ENCODE measurements at places on chromosomes 16 and 17. TPM values are rescaled to one million over a fixed set of nuclear protein-coding genes. Genes with fewer than 3 reads are reported as not detected.

OR3A1 gene
- not detected for total RNA-seq

ZNF785 gene
- total RNA-seq, result 8.8 TPM

EPX gene
- not detected for total RNA-seq

GRCh38 chr17:19645734-19646201, 2.8 kb upstream of the ALDH3A2 start:
- peak; percentile 71 for DNase-seq

DNA sequence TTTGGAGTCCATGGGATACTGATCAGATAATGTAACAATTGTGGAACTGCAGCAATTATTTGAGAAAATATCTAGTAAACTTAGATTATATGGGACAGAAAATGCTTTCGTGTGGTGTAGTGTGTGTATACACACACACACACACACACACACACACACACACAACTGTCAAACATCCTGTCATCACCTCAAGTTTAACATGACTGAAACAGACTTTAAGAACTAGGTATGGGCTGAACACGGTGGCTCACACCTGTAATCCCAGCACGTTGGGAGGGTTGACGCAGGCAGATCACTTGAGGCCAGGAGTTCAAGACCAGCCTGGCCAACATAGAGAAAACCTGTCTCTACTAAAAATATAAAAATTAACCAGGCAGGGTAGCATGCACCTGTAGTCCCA, 544 bp upstream of the EVI2A start:
- DNase-seq, result peak; percentile 57

DNA sequence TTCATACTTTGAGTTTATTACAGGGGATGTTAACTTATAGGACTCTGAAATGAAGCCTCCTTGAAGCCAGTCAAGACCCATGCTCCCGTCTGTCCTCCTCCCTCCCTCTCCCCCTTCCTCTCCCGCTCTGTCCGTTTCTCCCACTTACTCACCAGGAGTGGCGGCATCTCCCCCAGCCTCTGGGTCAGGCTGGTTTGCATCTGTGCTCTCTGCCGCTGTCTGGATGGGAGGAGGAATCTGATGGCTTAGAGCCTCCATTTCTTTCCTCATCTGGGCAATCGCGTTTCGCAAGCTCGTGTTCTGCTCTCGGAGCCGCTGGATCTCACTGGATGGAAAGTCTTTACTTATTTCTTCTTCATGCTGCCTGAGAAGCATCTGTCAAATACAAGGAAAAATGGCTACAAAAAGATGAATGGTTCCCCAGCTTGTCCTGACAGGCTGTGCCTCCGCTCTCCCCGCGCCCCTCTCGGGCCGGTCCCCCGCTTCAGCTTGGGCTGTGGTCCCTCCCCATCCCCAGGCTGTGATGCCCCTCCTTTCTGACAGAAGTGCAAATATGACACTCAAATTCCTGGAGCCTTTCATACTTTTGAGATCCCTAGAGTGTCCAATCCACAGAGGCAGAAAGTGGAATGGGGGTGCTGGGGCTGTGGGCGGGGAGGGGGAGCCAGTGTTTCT, 40.0 kb downstream of the CCDC57 start:
- no peak for DNase-seq

DNA sequence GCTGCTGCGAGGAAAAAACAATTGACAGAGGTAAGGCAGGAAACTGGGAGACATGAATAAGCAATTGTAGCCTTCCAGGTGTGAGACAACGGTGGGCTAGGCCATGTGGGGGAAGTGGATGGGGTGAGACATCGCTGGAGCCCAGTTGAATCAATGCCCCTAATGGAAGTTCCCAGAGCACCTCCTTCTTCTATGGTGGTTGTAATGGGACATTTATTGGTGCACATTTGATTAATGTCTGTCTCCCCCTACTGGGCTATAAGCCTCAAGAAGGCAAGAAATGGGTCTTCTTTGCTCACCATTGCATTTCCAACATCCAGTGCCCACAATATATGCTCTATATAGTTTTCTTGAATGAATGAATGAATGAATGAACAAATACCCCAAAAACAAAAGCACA, 22.7 kb upstream of the CD300E start:
- DNase-seq, result no peak

- no peak for DNase-seq
These were observed 260 bp upstream of the CXCL16 start for GRCh38 chr17:4740025-4740351.

ZFPM1 gene
- total RNA-seq, result 15.0 TPM

DNA sequence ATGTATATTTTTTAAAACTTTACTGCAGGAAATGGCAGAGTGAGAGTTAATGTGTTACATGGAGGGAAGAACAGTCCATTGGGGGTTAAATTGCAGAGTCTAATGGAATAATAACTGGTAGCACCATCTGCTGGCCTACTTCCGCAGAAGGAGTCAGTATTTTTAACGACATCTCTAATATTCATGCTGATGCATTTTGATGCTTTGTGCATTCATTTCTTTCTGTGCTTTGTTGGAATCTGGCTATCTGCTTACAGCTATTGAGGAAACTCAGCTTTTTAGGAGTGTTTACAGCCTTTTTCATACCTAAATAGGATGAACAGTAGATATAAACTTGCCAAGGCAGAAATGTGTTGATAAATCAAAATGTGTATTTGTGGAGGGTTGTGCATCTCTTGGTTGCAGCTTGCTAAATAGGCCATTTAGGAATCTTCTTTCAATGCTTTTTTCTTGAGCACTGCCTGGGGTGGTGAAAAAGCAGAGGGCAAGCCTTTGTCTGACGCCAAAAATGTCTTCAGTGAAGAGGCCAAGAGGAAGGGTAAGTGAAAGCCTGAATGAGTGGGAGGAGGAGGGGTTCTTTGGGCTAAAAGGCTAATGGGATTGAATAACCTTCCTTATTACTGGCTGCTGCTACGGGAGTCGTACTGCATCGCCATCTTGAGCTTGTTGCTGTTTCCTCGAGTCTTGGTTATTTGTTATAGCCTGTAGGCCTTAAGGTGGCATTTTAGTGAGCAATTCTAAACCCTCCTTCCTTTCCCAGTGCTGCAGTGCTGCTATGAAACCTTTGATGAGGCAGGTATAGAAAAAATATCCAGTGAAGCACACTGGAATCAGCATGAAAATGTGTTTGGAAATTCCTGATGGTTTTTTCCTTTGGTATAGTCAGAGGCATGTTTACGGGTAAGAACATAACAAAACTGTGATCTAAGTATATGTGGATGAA, 153.3 kb downstream of the CHD9 start:
- DNase-seq, result peak; percentile 32

CIAO3 gene
- total RNA-seq, result 21.3 TPM

DNA sequence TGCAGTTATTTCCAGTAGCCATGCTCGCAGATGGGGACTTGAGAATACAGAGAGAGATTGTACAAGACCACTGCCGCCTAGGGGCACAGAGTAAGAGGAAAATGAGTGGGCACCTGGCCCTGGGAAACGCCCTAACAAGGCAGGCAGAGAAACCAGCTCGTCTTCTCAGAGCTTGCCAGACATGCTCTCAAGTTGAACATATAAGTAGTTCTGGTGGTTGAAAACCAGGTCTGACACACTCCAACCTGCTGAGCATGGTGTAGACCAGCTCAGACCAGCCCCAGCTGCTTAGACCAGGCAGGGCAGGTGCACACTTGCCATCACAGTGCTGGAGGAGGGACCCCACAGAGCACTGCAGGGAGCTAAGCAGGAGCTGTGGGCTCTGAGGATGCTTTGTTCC, 250.5 kb downstream of the CPPED1 start:
- no peak for DNase-seq

DNA sequence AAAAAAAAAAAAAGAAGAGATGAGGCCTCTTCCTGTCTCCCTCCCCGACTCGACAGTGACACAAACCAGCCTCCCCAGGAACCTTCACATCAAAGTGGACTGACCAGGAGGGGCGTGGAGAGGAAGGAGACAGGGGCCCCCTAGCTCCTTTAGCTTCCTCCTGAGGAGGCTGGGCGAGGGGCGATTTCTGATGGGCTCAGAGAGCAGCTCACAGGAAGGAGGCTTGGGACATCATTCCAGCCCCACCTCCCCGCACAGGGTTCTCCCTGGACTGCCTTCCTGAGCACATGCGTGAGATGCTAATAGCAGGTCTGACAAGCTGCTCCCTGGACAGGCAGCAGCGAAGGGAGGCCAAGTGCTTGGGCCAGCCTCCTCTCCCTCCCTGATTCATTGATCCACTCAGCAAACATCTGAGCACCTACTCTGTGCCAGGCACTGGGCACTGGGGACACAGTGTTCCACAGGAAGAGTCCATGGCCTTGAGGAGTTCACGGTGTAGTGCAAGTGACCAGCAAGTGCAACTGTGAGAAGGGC, 14.4 kb upstream of the DOK4 start:
- DNase-seq, result no peak

GRCh38 chr16:50692999-50693781, at the start of gene NOD2:
TSS of gene NOD2 (plus strand) at chr16:50693606. CDS start at chr16:50699496, 5,890 bp downstream.
- no peak for DNase-seq

DNA sequence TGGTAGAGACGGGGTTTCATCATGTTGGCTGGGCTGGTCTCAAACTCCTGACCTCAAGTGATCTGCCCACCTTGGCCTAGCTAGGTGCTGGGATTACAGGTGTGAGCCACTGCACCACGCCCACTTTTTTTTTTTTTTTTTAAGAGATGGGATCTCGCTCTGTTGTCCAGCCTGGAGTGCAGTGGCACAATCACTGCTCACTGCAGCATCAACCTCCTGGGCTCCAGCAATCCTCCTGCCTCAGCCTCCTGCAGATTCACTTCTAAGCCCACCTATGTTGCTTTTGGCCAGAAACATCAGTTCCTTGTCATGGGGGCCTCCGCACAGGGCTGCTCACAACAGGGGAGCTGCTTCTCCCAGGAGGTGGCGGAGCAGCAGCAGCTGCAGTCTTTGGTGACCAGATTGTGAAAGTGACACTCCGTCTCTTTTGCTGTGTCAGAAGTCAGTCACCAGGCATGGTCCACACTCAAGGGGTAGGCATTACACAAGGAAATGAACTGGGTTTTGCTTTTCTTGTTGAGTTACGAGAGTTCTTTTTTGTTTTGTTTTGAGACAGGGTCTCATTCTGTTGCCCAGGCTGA, 4.5 kb upstream of the NME4 start:
- peak; percentile 50 for DNase-seq

DNA sequence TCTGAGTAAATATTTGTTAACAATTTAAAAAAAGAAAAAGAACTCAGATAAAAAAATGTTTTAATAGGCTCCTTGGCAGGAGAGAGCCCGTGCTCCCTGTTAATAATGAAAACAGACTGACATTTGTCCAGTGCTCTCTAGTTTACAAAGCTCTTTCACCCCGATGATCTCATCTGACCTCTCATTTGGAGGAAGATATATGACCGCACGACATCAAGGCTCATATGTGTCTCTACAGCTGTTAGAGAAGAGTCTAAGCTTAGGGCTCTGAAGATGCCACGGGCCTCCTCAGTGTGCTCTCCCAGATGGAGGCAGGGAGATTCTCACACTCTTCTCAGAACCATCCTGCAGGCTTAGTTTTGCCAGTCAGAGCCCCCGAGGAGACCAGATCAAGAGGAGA, 280.8 kb upstream of the IRX5 start:
- DNase-seq, result no peak

DNA sequence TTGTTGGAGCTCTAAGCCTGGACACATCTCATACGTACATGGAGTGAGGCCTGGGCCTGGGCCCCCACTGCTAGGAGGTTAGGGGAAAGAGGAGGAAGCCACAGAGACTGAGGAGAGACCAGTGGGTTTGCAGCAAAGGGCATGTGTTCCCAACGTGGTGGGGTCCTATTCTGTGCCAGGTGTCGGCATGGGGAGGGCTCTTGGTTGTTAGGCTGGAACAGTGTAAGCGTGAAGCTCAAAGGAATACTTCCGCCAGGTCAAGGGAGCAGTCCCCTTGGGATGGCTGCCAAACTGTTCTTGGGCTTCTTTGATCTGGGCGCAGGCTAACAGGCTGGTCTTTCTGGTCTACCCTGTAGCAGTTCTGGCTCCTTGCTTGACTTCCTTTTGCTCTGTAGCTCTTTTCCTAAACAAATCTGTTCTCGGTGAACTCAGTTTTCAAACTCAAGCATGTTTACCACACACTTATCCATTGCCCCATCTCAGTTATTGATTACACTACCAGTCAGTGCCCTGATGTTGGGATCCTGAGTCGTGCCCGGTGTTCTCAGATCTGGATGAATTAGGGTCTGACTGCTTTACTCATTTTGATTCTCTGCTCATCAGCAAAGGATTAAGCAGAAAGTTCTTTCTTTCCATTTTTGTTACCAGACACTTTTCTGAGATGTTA, 36.4 kb downstream of the GPT2 start:
- no peak for DNase-seq

DNA sequence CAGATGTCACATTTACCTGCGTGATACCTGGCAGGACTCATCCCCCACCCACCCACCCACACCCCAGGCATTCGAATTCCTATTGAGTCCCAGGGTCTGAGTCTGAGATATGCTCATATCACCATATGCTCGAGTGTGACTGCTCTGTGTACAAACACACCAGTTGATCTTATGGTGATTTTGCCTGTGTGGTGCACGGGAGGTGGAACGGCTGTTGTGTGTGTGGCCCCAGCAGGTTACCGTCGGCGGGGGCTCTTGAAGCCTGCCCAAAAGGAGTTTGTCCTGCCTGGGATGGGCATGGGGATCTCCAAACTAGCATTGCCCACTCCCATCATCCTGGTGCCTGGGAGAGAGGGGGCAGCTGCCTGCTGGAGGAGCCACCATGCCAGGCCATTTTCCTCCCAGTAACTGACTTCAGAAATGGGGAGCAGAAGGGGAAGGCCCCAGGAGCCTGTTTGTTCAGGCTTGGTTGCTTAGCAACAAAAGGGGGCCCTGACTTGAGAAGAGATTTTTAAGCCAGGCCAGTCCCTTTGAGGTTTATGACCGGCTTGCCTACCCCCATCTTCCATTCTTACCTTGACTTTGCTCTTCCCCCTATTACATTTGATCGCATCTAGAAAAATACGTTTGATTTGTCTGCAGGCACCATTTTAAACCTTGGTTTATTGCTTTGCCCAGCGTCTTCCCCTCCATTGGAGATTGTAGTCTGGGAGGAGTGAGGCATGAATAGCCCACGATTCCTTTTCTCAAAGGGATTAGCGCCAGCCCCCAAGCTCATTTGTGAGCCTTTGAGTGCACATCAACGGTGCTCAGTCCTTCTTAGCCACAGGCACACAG, 217.7 kb downstream of the CCDC182 start:
- DNase-seq, result no peak
